ENCODE measurements at places on chromosomes 13 and 19.
A peak's percentile ranks its signal among the peaks of the same experiment; 100 is the strongest.

GRCh38 chr13:27112006-27112405 is 59.6 kb downstream of the USP12 start:
- no peak for DNase-seq

- DNase-seq, result no peak
Measured at GRCh38 chr13:41455725-41456419, 1.5 kb upstream of the RGCC start.

- no peak for DNase-seq
Measured at GRCh38 chr13:97274829-97275649, 52.9 kb downstream of the MBNL2 start.

- DNase-seq, result no peak
Measured at GRCh38 chr19:42629191-42629590, 34.5 kb upstream of the CEACAM8 start.

DNA sequence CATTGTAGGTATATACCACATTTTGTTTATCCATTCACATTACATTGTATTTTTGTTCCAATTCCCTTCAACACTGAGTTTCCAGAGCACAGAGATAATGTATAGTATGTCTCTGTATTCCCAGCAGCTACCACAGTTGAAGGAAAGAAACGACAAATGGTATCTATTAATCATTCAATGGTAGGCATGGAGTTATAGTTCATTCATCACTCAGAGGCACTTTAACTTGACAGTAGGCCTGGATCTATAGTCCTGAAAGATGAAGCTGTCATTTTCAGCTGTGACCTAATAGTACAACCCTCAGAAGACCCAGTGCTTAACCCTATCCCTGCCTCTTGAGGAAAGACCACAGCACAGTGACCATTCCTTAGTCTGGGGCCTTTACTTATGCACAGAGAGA is 163.0 kb upstream of the TMTC4 start:
- DNase-seq, result no peak

DNA sequence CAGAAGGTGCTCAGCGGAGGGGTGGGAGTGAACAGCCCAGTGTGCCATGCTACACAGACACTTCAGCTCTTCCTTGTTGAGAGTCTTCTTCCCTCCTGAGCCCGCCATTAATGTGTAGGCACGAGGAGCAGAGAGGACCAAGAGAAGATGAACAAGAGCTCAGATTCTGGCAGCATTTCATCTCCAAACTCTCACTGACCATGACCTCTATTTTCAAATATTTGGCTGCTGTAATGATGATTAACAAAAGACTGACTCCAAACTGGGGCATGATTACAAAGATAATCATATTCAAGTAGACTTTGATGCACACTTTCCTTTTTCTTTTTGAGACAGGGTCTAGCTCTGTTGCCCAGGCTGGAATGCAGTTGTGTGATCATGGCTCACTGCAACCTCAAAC is 236.5 kb downstream of the DCLK1 start:
- no peak for DNase-seq

DNA sequence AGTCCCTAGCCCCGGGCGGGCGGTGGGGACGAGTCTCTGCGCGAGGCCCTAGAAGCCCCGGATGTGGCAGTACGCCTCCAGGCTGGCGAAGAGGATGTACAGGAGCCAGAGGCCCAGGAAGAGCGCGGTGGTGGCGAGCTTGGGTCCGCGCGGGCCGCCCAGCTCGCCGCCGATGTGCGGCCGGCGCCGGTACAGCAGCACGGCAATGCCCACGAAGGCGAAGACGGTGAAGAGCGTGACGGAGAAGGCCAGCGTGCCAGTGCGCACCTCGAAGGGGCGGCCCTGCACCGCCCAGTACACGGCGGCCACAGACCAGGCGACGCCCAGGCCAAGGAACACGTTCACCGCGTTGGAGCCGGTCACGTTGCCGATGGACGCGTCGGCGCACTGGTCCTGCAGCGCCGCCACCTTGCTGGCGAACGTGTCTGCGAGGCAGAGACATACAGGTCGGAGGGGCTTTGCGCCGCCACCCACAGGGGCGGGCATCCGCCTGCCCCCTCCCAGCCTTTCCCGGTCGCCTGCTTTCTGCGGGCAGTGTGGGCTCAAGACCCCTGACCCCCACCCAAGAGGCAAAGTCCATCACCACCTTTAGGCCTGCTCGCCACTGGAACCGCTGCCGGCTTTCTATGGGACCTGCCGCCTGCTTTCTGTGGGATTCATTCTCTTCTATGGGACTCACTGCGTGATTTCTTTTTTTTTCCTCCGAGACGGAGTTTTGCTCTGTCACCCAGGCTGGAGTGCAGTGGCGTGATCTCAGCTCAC is 10.9 kb upstream of the MEIS3 start:
- no peak for DNase-seq

- DNase-seq, result no peak
Measured at GRCh38 chr19:17524651-17525050, 13.2 kb downstream of the PGLS start.

- DNase-seq, result no peak
Measured at GRCh38 chr13:26425443-26426358, 131.8 kb upstream of the WASF3 start.

DNA sequence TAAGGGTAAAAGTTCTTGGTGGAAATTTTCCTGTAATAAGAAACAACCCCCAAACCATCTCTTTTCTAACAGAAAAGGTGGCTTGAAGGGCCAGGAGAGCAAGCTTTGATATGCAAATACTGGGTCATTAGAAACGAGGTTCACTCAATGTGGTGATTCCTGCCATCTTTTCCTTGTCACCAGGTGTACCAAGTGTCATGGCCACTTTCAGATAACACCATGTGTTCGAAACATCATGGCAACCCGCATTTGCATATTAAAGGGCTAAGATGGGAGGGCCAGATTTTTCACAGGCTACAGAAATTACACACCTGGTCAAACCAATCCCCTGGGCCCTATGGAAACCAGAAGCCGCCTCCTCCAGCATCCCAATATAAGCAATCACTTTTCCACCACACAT is 15.3 kb downstream of the LGALS16 start:
- no peak for DNase-seq

DNA sequence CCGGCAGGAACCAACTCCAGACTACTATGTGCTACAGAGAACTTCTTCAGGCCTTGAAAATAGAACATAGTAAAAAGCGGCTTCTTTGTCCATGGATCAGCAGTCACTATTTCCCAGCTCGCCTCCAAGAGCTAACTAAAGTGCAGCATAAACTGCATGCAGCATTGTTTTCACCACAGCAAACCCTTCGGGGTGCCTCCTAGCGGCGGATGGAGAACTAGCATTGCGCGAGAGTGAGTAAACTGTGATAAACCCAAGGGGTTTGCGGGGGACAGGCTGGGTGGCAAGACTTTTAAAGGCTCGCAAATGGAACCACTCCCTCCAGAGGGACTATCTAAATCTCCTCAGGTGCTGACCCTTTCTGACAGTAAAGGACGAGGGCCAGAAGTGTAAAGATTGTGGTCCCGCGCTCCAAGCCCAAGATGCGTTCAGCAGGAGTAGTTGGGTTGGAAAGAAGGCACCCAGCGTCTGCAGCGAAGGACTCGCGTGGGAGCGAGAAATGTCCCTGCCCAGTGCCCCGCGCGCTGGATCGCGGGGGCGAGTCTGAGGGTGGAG is 21.5 kb upstream of the SGCG start:
- no peak for DNase-seq

GRCh38 chr19:16861834-16862233 is 27.0 kb upstream of the F2RL3 start:
- no peak for DNase-seq

DNA sequence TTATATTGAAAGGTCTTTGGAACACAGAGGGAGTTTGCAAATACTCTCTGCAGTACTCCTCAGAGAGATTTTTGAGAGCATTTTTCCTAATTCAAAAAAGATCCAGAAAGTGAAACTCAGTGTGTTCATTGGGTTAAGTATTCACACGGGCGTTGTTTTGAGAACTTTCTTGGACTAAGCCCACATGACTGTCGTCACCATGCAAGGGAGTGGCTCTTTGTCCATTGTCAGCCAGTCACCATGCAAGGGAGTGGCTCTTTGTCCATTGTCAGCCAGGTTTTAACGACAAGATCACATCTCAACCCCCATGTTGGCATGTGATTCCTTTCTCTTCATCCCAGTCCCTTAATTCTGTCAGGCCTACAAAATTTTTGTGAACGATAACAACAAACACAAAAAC is 81.2 kb upstream of the STK24 start:
- DNase-seq, result no peak

- DNase-seq, result no peak
Measured at GRCh38 chr13:30222254-30222653, 85.1 kb downstream of the KATNAL1 start.

- DNase-seq, result no peak
Measured at GRCh38 chr19:10660346-10660745, 6.2 kb downstream of the ILF3 start.

- no peak for DNase-seq
Measured at GRCh38 chr19:2236064-2236313, 140 bp downstream of the PLEKHJ1 start.

- DNase-seq, result no peak
Measured at GRCh38 chr13:30510091-30510490, 44.4 kb upstream of the HMGB1 start.

- DNase-seq, result peak; percentile 25
Measured at GRCh38 chr13:112066624-112067004, 335 bp upstream of the SOX1 start.

- no peak for DNase-seq
Measured at GRCh38 chr13:50550151-50550550, 293.3 kb downstream of the DLEU7 start.

- no peak for DNase-seq
Measured at GRCh38 chr13:93343097-93343496, 116.5 kb downstream of the GPC6 start.

DNA sequence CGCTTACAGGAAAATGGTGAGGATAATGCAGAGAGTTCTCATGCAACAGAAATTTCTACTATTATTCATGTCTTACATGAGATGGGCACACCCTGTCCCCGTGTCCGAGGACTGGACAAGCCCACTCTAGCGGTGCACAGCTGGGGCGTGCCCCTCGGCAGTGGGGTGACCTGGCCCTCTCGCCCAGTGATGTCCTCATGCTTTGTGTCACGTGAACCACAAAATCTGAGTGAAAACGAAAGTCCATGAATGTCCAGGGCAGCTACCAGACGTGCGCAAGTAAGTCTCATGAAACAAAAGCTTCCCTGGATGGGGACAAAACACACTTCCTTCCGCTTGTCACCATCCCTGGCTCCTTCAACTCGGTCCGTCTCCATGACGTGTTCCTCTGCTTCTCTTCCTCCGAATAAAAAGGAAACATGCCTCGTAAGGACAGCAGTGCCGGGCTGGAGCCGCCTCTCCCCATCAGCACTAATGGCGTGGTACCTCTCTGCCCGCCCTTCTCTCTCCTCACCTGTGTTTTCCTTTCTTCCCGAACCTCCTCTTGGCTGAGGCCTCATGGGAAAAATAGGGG is 45.6 kb downstream of the ANKRD10 start:
- DNase-seq, result no peak

GRCh38 chr19:1859331-1859781 is 4.0 kb downstream of the KLF16 start:
- DNase-seq, result no peak

DNA sequence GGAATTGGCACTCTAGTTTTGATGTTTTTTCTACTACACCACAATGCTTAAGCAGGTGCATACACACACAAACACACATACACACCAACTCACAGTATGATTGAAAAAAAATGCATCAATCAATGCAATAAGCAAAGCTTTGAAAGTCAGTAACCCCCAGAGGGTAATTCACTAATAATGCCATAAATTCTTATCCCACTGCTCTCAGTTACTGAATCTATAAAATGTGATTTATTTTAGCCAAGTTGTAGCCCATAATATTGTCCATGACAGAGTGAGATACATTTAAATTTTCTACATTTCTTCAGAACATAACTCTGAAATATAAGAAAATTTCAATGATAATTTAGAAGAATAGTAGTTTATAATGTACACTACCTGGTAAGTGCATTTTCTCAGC is 87.9 kb downstream of the LIG4 start:
- DNase-seq, result no peak

DNA sequence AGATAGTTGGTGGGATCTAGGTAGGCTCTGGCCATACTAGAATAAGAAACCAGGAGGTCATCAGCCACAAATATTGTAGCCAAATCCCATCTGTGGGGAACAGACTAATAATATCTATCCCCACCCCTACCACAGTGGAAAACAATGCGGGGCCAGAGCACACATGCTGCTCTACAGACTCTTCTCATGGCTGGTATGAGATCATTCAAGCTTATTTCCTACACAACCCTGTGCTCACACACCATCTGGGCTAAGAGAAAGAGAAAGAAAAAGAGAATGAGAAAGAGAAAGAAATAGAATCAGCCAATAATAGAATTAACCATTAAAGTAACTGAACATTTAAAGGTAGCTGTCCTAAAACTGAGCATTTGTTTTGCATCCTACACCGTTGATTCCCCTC is 1268.4 kb upstream of the SPRY2 start:
- DNase-seq, result no peak

- DNase-seq, result no peak
Measured at GRCh38 chr19:7415163-7415856, 66.6 kb downstream of the ARHGEF18 start.

- DNase-seq, result no peak
Measured at GRCh38 chr13:31733647-31734046, 5.7 kb upstream of the RXFP2 start.

DNA sequence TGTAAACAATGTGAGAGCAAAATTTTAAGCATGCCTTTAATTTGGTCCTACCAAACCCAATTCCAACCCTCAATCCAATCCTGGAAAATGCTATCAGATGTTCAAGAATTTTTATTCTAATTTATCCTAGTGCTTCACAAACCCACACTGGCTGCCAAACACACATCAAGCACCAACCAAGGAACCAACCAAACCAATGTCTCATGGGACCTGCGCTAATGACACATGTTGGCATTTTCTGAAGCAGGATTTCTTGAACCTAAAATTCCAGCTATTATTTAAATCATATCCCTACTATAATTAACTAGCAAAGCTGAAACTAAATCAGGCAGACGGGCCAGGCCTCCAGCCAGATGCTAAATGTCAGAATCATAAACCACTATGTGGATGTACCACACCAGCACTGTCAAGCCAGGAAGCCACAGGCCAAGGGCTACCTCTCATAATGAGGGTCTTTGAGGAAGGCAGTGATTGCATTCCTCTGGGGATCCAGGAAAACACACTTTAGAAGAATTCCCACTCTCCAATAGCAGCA is 5.8 kb downstream of the LATS2 start:
- no peak for DNase-seq
